Cortex of kidney (tissue), 1 donor: ENCODE measurements at places on chromosomes 3 and 15.

DNA sequence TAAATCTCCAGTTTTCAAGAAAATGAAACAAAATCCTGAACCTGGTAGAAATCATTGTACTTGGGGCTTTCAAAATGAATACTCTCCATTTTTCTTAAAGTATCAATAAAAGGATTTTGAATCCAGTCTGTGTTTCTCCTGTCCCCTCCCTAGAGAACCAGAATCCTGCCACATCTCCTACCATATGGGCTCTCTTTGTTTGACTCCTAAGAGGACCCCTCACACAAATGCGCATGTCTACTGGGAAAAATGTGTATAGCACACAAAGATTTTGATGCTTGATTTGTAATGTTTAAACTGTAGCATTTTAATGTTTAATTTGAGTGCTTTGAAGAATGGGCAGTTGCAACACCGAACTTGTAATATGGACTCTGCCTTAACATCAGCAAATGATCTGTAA is 25.9 kb downstream of the LRRC3B start:
- DNase-seq = no peak

DNA sequence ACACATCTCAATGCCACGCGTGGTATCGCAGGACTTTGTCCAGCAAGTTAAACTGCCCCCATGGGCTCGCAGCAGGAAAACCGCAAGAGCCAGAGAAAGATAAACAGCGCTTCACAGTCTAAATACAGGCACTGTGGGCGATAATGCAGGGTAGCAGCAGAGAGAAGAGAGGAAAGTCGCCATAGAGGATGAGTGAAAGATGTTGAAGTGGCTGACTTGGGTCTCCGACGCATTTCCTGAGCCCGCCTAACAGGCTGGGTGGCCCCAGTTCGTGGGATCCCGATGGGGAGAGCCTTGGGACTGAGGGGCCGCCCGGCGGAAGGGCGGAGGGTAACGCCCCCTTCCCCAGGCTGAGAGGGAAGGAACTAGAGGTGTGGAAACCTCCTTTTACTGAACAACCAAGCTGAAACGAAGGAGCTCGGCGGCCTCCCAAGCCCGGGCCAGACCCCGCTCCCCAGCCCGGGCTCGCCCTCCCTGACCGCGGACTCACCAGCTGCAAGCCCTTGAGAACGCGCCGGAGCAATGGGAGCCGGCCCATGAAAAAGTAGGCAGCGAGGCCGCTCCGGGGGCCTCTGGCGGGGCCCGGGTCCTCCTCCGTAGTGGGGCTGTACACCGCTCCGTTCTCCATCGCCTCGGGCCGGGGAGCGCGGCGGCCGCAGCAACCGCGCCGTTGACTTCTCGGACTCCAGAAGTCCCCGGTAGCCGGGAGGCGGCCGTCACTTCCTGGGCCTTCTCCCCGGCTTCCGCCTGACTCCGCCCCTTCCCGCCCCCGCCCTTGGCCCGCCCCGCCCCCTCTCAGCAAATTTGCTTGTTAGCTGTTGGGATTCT is at the start of gene CMTM6:
CMTM6 (minus strand) TSS at position 735 of the 828 bp plus-strand sequence; CDS start at position 628, 107 bp downstream.
- DNase-seq = no peak

GRCh38 chr15:90201944-90202375 is 830 bp downstream of the SEMA4B start:
- no peak for DNase-seq

- no peak for DNase-seq
Measured at GRCh38 chr3:186054792-186055352, 54.0 kb downstream of the ETV5 start.

DNA sequence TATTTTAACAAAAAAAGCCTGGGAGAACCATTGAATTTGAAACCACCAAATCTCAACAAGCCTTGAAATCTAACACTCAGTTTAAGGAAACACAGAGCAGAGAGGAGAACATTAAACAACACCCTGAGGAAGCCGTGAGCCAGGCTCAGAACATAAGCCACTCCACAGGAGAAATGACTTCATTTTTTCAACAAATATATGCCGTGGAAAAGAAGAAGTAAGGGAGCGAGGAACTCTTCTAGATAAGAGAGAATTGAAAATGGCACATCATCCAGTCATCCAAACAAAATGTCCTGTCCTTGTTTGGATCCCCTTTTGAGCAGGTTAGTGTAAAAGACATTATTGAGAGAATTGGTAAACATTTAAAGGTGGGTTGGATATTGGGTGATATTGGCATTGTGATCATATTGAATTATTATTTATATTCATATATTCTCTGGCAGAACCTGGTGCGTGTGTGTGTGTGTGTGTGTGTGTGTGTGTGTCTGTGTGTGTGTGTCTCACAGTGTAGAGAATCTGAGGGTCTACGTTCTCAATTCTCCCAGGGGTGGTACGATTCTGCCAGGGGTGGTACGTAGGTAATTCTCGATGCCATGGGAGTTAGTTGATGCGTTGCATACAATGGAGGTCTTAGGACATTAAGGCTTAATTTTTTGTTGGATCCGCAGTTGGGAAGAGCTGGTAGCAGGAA is 94.4 kb downstream of the ST6GAL1 start:
- DNase-seq = no peak

DNA sequence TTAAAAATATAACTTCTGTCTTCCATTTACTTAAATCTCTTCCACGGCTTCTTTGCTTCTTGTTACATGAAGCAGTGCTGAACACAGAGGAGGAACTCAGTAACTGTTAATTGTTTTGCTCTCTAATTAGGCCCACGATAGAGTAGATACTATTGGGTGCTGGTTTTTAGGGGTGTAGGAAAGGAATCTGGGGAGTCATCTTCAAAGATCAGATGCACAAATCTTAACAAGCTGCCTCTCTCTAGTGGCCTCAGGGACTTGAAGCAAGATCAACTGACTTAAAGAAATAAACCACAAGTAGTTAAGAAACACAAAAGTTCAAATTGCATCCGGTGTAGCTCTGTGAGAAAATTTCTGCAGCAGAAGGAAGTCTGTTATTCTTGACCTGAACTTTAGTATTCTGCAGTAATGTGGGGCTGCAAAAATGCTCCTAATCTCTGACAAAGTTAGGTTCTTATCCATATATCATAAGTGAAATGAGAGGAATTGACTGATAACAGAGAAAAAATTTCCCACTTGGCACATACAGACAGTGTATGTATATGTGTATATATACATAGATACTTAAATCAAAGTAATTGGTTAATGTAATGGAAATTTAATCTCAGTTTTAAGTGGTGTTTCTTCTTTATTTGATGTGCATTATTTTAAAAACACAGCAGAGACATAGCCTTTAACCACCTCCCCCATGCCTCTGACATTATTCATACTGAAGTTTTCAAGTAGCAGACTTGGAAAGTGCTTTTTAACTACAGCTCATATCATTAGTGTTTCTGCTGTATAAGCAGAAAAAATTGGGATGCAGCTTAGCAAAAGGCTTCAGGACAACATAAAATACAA is 51.8 kb downstream of the CHST2 start:
- no peak for DNase-seq

GRCh38 chr3:178538056-178538455 is 1.8 kb downstream of the KCNMB2 start:
- no peak for DNase-seq

DNA sequence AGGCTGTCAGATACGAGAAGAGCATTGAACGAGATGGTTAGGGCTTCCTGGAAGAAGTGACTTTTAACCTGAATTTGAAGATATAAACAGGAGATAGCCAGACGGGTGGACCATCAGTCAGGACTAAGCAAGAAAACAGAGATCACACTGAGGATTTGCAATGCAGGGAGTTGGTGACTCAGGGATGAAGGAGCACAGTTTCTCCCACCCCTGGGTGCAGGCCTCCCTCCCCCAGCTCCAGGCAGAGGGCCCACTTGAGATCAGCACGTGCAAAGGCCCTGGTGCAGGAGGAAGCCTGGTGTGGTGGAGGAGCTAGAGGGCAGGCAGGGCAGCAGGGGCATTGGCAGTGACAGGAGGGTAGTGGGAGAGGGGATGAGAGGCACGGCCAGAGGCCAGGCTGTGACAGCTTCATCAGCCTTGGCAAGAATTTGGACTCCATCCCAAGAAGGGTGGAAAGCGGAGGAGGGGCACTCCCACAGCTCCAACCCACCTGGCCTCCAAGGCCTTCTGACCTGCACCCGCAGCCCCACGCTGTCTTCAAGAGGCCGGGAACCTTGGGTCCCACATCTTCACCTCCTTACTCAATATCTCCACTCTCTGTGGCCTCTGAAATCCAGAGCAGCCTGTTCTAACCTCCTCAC is 8.7 kb upstream of the PCSK6 start:
- DNase-seq = no peak

DNA sequence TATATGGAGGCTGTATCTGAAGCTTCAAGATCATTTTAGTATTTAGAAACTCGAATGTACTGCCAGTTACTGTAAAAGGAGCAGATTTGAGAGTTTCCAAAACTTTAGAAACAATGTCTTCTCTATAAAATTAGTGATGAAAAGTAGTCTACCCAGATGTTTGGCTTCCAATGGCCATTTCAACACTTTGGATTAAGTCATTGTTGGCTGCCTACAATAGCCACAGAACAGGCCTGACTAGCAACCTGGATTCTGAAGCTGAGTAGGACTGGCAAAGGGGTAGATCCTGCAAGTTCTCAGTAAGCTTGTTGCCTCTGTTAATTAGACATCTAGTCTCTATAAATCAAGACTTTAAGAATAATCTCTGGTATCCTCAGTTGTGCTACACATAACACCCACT is 239.0 kb upstream of the KCNMB2 start:
- DNase-seq = no peak

- DNase-seq = no peak
Measured at GRCh38 chr15:29570948-29571791, 251.1 kb downstream of the TJP1 start.

DNA sequence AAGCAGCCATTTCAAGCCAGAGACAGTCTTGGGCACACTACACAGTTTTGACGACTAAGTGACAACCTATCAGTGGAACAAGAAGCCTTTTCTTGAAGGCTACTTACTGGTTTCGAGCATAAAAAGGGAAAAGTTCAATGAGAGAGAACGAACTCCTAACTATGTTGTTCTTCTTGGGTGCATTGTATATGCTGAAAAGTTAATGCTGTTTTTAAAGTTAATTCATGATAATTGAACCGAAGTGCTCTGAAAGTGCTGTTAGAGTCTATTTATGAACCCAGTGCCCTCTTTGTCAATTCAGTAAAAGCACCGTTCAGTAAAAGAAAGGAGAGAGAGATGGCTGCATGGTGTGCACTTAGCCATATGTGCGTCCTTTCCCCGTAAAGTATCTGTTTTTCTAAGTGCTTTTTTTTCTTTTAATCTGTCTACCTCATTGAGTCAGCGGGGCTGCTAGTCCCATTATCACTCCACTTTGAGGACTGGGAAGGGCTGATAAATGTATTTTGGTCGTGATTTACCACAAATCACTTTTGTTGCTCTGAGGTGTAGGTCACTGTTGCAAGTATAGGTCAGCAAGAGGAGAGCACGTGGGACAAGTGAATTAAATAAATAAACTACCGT is 380.7 kb upstream of the GOLIM4 start:
- DNase-seq = no peak
